Activated B cell treated with CpG ODN at 0.5 μM for 24 hours (primary cell): ENCODE measurements at places on chromosomes 7 and 10. TPM values are rescaled to one million over a fixed set of nuclear protein-coding genes. Genes with fewer than 3 reads are reported as not detected.

DNA sequence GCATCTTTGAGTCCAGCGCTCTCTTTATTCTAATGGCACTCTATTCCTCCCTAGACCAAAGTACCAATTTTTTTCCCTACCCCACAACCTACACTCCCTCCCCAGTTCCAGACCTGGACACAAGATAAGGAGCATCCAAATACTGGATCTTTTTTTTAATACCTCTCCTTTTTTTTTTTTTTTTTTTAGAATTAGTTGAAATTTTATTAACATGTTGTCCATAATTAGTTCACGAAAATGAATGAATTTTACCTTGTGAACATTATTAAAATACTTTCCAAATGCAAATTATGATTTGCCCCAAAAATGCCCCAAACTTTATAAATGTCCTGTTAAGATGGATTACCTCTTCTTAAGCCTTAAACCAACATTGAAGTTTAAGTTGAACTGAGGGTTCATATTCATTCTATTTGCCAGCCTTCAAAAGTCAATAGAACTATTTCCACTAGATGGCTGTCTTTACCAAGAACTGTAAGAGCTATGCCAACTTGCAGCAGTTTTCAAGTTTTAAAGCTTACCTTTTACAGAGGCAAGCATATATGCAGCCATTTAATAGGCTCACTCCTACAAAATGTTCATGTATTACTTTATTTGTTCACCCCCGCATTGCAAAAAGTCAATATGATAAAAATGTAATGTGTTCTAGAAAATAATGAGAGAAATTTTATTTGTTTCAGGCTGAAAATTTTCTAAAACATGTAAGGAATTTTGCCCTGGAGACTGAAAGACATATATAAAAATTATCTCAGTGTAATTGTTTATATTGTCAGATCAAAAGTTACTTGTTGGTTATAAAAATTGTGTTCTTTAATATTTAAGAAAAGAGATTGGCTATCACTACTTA lies 39.7 kb upstream of the TNKS2 start:
- DNase-seq: no peak

Gene PIK3AP1
- 156 and 157 TPM in 2 replicates for total RNA-seq

- no peak for DNase-seq
Observed at GRCh38 chr7:6536262-6537260, 14.7 kb downstream of the GRID2IP start.

DNA sequence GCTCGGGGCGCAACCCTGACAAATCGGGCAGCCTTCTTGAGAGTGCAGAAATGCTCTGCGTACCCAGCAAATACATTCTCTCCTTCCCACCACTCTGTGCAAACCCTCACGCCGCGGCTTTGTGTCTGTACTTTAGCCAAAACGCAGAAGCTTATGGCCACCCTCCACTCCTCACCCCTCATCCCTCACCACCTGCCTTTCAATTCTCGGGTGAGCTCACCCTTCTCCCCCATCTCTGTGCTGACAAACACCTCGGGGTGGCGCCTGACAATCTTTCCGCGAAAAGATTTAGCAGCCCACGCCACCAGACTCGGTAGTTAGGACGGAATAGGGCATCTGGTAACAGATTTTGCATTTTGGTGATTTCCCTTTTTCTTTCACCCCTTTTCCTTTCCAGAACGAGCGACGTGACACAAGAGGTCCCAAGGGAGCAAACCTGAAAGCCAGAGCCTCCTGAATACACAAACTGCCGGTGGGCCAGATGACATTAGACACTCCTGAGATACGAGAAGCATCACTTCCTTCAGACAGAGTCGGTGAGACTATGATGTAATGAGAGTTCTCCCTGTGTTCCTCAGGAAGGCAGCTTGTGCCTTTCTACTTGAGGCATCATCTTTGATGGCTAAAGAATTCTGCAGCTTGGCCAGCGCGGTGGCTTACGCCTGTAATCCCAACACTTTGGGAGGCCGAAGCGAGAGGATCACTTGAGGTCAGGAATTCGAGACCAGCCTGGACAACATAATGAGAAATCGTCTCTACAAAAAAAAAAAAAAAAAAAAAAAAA lies 671 bp upstream of the ATAD1 start:
- no peak for DNase-seq

- DNase-seq: no peak
Observed at GRCh38 chr10:49070701-49071100, 44.6 kb downstream of the VSTM4 start.

DNA sequence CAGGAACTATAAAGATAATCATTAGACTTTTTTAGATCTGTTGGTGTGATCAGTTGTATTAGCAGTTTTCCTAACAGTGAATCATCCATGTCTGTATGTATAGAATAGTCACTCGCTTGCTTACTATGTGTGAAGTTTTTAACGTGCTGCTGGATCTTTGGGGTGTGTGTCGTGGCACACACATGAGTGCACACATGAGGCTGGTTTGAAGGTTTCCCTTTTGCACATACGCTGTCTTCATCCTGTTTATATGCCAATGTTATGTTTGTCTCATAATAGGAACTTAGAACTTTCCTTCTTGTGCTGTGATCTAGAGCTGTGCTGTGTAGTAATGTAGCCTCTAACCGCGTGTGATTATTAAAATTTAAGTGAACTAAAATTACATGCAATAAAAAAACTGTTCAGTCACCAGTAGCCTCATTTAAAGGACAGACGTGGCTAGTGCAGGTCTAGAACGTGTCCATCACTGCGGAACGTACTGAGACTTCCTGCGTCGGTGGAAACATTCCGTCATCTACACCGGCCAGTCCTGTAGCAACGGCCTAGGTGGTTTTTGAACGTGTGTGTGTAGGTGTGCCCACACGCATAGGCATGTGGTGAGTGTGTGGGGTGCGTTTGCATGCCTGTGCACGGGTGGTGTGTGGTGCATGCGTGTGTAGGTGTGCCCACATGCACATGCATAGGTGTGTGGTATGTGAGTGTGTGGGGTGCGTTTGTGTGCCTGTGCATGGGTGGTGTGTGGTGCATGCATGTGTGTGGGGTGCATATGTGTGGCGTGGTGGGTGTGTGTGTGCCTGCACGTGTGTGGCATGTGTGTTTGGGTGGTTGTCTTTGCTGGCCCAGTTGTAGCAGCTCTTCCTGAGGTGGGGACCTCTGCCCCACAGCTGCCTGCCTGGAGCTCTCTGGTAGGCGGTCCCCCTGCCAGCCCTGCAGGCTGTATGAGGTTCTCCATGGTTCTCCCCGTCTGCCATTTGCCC lies 56.6 kb downstream of the INPP5A start:
- DNase-seq: no peak
